HCT116 (cell line): ENCODE measurements at places on chromosomes 11 and 22. TPM values are rescaled to one million over a fixed set of nuclear protein-coding genes. Genes with fewer than 3 reads are reported as not detected.

The PYGM gene
- 1.7 TPM for total RNA-seq

The ALDH3B2 gene
- total RNA-seq: not detected

DNA sequence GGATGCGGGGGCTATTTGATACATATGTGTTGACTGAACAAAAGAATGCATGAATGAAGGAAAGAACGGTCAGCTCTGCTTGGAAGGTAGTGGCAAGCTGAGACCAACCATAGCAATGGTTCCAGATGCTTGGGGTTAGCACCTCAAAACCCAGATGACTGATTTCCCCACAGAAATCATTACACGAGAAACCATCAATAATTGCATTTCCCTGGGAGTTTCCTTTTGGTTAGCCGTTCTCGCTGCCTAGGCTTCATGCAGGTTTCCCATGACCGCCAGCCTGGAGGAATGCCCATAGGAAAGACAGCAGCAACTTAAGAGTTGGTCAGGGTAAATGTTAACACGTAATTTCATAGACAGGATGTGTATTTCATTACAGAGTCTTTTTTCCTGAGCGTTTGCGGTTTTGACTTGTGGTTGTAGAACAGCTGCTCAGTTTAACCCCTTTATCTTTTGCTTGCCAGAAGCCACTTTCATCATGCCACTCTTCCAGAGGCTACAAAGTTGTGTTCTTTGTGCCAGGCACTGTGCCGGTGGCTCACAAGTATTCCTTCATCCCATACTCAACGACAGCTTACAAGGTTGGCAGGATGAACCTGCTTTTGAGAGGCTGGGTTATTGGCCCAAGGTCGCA is 2.8 kb downstream of the IL17RA start:
- no peak for DNase-seq

- DNase-seq: no peak
Observed at GRCh38 chr11:76769645-76770586, 13.2 kb upstream of the TSKU start.

The ANKK1 gene
- total RNA-seq: 0.22 TPM

- DNase-seq: no peak
Observed at GRCh38 chr11:113627946-113628345, 78.2 kb downstream of the TMPRSS5 start.

DNA sequence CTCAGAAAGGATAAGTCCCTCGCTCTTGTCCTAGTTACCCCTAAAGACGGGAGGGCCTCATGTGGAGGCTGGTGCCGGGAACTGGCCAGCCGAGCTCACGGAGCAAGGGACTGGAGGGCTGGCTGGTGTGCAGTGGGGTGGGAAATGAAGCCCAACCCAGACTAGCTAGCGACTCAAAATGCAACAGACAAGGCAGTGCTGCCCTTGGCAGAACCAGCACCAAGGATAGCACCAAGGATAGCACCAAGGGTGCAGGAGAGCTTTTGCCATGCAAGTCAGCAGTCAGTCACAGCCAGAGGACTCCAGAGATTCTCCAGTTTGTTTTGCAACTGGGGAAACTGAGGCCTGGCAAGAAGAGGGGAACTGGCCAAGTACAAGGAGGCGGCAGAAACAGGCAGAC is 6.5 kb upstream of the BATF2 start:
- DNase-seq: no peak

- no peak for DNase-seq
Observed at GRCh38 chr11:61874377-61874809, 17.0 kb downstream of the FADS3 start.

The CSF2RB gene
- 0.10 TPM for total RNA-seq

DNA sequence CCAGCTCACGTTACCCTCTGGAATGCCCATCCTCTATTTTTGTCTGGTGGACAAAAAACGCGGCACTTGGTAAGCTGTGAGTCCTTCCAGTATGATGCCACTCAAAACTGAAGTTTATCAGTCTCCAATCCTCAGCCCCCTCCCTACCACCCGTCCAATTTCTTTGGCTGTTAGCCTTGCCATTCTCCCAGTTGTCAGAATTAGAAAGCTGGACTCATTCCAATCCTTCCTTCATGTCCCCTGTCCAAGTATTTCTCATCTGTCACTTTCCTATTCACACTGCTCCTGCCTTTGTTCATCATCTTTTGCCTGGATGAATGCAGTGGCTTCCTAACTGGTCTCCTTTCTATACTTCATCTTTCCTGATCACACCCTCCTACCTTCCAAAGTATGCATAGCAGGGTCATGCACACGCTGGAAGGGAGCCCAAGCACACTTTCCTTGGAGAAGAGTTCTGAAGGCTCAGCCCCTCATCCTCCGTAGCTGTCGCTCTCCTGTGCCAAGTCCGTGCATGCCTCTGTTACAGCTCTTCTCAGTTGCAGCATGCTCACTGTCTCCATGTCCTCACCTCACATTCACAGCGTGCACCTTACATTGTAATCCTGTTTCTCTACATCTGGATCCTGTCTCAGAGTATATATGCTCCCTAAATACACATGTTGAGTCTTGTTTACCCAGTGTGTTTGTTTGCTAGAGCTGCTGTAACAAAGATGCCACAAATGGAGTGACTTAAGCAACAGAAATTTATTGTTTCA is 19.4 kb downstream of the APLP2 start:
- DNase-seq: no peak

GRCh38 chr22:41092847-41093411 is 537 bp downstream of the EP300 start:
- DNase-seq: no peak

The SLC2A11 gene
- 17.2 TPM for total RNA-seq
